Activated CD8-positive, alpha-beta memory T cell treated with anti-CD3 and anti-CD28 coated beads for 4 hours (primary cell): ENCODE measurements at places on chromosomes 6 and 20.

DNA sequence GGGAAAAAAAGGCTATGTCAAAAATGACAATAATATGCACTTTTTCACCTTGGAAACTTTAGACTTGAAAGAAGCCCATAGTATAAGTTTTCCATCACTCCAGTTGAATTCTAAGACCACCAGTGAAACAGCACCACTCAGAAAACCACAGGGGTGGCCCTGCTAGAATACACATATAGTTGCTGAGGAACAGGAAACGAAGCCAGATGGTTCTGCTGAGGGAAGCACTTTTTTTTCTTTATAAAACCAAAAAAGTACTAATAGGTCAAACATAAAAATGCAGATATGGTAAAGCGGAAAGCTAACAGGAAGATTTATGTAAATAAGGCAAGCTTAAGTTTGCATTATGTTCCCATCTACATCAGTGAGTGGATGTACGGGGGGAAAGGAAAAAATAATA is 303.9 kb downstream of the FOXC1 start:
- DNase-seq = no peak

DNA sequence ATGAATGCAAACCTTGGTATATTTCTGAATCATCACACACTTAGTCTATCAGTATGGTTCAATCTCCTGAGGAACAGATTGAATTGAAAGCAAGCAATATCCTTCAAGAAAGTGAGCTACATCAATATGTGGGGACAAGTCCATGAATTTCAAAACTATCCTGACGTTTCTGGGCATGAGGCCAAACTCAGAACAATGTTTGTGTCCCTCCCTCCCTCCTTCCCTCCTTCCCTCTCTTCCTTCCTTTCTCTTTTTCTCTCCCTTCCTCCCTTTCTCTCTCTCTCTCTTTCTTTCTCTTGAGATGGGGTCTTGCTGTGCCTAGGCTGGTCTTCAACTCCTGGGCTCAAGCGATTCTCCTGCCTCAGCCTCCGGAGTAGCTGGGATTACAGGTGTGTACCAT is 27.9 kb upstream of the SYNCRIP start:
- no peak for DNase-seq

DNA sequence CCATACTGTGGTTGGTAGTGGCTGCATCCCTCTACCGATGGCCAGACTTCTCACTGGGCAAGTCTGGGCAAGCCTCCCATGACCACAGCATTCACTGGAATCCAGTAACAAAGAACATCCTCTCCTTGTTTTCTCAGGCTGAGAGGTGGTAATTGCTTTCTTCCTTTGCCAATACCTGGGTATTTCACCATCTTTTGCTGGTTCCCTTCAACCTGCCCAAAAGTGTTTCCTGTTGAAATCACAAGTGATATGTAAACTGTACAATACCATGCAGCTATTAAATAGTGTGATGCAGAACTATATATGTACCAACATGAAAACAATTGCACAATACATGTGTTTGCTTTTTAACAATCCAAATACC is at the start of gene PTCHD4:
PTCHD4 (minus strand) TSS at position 55 of the 364 bp plus-strand sequence. CDS start 42,240 bp downstream, outside the sequence.
- DNase-seq = no peak

GRCh38 chr20:20702330-20703245 is 9.9 kb downstream of the RALGAPA2 start:
- DNase-seq = no peak

DNA sequence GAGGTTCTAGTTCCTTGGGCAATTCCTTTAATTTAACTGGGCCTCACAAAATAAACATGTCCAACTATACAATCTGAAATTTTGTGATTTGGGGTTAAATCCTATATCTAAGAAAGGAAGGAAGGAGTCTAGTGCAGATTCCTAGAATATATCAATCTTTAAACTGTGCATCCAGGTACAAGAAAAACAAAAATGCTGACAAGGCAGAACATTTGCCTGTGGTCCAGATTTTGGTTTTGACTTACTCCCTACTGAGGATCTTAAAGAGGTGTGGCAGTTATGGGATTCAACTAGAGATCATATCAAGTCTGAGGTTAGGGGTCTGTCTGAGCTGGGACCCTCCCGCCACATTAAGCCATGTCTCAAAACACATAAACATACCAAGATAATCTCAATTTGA is 17.7 kb upstream of the COX7A2 start:
- DNase-seq = no peak

- no peak for DNase-seq
These were observed 5.4 kb upstream of the GINM1 start for GRCh38 chr6:149560736-149561135.

DNA sequence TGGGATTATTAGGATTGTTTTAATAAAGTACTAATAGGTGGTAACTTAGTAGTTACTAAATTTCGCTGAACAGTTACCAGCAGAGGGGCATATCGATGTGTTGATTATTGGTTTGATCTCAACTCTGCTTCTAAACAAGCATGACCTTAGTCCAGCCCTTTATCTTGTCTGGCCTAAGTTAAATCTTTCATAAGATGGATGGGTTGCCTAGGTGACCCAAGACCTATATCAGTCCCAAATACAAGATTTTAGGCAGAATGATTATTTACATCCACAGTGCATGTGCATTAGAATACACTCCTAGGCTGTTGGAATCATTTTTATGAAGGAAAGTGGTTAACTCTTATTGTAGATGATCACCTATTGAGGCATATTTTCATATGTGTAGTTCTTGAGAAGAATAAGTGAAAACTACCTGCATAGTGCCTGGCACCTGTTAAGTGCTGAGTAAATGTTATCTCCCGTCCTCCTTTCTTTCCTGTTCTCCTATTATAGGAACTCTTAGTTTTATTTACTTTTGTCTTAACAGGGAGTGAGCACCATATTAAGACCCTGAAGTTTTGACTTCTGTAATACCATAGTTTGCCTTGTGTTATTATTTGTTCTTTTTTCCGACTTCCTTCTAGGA is 1.1 kb downstream of the HSF2 start:
- DNase-seq = no peak

DNA sequence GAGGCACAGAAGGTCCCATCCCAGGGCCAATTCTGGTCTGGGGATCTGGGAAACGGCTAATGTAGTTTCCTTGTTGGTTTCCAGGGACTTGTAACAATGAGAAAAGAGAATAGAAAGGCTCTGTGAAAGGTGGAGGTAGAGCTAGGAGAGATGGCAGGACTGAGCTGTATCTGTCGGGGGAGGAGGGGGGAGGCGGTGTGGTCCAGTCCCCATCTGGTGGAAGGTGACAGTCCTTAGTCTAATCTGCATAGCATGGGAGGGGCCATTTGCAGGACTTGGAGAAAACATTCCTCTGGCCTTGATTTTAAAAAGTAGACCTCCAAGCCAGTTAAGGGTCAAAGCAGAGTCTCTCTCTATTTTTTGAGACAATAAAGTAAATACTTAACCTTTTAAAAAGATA is 137.1 kb downstream of the DNAH8 start:
- DNase-seq = no peak

DNA sequence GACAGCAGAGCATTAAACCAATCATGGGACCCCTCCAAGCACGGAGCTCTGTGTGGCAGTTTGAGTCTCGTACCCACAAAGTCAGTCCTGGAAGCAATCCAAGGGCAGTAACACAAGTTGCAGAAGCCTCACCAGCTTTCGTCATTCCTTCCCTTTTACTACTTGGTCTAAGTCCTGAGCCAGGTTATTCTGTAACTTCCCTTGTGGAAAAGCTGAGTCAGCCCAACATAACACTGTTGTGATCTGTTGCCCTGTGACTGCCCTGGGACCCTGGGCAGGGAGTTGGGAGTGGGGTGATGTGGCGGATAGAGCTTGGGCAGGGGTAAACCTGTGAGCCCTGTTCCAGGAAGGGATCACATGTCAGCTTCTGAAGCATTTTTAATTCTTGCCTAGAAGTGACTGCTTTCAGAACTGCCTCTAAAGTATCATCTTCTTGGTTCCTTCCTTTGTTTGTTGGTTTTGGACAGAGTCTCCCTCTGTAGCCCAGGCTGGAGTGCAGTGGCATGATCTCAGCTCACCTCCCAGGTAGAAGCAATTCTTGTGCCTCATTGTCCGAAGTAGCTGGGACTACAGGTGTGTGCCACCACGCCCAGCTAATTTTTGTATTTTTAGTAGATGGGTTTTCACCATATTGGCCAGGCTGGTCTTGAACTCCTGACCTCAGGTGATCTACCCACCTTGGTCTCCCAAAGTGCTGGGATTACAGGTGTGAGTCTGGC is 183.7 kb upstream of the JAG1 start:
- DNase-seq = no peak

DNA sequence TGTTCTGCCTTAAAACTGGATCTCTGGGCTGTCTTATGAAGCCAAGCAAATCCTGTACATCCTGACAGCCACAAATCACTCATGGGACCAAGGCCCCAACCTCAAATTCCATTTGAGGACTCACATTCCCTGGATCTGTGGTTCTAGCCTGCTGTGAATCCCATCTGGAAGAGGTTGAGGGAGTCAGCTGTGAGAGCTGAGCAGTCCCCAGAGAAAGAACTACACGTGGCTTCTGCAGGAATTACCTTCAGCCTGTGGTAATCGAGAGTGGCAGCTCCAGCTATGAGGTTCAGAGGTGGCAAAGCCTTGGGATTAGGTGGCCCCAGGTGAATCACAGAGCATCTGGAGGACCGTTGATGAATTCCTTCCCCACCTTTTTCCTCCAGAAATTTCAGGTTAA is 245.2 kb downstream of the SLC24A3 start:
- DNase-seq = no peak

DNA sequence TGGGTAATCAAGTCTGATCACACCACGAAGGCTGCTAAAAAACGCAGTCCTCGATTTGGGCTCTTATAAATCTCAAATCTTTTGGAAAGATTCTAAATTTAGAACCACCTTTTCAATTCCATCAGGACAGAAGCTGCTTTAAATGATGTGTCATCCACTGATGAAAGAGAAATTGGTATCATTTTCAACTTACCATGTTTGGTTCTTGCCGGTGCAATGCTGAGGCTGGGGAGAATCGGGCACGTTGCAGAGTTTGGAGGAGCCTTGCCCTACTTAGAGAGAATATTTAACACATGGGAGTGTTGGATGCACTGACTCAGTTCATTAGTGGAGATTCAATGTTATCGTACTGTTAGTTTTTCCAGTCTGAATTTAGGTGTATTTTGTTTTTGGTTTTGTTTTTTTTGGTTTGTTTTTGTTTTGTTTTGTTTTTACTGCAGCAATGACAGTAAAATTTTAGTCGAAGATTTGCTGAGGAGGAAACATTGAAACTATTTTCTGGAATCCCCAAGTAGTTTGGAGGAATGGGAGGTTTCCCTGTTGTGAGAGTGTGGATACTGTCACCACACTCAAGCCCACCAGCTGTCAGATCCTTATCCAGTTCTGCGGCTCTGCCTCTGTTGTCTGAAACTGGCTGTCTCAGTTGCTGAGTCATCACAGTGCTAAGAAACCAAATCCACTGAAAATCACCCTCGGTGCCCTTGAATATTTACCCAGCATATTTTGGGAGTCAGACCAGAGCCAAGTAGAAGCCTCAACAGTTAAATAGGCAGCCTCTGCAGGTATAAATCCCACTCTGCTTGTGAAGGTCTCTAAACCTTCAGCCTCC is 497.0 kb downstream of the BTBD3 start:
- no peak for DNase-seq

GRCh38 chr20:47427746-47428145 is 71.2 kb upstream of the ZMYND8 start:
- no peak for DNase-seq

DNA sequence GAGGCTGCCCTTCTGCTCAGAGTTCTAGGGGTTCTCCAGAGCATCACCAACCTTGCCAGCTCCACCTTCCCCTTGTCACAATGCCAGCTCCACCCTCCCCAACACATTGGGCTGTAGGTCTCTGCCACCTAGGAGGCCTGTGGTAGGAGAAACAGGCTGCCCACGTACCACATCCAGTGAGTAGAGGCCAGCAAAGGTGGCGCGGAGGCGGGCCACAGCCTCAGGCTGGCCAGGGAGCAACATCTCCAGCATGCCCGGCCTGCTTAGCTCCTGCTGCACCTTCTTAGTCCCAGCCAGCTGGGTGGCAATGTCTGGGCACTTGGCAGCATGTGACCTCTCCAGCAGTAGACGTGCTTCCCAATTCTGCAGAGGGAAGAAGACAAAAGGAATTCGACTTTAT is 23.8 kb downstream of the GSS start:
- DNase-seq = no peak

- no peak for DNase-seq
These were observed 51.9 kb upstream of the TPD52L1 start for GRCh38 chr6:125101631-125102030.

DNA sequence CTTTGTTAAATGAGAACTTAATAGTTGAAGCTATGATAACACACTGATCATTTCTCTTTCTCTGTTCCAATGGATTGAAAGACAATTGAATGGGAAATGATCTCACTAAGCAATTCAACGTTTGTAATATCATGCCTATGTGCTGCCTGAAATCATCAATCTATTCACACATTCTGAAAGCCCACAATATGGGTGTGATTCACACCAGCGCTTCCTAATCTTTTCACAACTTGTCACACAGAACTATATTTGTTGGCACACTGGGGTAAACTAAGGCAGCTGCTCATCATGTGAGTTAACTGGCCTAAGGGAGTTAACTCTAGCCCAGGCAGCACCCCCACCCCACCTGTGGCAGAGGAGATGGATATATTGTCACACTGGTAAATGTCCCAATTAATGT is 37.1 kb upstream of the UTRN start:
- no peak for DNase-seq

GRCh38 chr20:57291694-57292093 is 25.3 kb upstream of the BMP7 start:
- DNase-seq = no peak

DNA sequence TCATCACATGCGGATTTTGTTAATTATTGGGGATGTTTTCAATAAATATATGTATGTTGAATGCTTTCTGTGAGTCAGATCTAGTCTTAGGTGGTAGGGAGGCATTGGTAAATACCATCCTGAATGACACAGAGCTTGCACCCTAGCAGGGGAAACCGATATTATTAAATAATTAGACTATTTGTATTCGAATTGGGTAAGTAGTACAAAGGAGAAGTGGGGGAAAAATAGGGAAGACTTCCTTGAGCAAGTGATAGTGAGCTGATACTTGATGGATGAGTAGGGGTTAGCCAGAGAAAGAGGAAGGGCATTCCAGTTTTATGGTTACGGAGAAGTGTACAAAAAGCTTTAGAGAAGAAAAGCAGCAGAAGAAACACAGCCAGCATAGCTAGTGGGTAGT is 1.5 kb downstream of the RIOK1 start:
- DNase-seq = no peak

DNA sequence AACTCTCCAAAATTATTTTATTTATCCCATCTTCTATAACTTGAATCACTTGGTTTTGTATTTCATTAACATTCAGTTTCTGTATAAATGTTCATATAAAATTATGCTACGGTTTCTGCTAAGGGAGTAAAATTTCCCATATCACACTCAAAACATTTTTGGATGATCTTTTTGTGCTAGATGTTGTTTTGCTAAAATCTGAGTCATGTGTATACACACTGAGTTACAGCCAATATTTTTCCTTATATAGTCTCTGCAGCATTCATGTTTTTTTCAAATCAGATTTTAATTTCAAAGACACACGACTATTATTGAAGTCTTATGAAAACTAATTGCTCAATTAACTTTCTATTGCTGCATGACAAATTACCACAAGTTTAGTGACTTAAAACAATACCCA is 54.3 kb upstream of the SLC2A12 start:
- DNase-seq = no peak

- no peak for DNase-seq
These were observed 750.4 kb downstream of the TENT5A start for GRCh38 chr6:81002126-81002525.

- no peak for DNase-seq
These were observed 6.1 kb upstream of the ULBP2 start for GRCh38 chr6:149935668-149936067.
